ENCODE measurements at places on chromosomes 13 and 19.

DNA sequence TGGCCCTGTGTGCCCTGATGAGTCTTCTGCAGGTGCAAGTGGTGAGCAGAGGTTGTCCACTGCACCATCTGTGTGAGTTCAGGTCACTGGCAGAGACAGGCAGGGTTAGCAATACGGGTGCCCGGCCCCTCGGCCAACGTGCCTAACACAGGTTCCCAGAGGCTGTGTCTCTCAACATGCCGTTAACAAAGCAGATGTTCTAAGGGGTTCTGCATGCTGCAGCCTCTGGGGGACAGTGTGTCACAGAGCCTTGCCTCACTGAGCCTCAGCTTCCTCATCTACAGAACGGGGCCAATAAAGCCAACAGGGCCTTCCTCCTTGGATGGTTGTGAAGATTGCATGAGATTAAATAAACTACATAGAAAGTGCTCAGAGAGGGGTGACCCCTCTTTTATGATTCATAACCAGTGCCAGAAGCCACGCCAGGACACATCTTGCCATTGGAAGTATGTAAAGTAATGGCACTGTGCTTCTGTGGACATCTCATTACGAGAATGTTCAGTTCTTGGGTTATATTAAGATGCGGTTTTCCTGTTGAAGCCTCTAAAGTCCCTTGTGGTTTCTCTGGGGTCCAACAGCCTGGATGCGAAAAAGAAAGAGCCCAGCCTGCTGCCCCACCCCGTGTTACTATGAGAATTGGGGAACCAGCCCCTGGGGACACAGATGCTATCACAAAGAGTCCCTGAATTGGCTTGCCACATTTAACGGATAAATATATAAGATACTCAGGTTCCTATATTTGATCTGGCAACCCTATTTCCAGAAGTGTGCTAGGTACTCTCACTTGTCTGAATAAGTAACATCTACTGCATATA, 11.2 kb upstream of the ARHGEF18 start:
- no peak for DNase-seq

- peak; percentile 56 for DNase-seq
Observed at GRCh38 chr19:56477429-56478338, 539 bp upstream of the ZNF667 start.

DNA sequence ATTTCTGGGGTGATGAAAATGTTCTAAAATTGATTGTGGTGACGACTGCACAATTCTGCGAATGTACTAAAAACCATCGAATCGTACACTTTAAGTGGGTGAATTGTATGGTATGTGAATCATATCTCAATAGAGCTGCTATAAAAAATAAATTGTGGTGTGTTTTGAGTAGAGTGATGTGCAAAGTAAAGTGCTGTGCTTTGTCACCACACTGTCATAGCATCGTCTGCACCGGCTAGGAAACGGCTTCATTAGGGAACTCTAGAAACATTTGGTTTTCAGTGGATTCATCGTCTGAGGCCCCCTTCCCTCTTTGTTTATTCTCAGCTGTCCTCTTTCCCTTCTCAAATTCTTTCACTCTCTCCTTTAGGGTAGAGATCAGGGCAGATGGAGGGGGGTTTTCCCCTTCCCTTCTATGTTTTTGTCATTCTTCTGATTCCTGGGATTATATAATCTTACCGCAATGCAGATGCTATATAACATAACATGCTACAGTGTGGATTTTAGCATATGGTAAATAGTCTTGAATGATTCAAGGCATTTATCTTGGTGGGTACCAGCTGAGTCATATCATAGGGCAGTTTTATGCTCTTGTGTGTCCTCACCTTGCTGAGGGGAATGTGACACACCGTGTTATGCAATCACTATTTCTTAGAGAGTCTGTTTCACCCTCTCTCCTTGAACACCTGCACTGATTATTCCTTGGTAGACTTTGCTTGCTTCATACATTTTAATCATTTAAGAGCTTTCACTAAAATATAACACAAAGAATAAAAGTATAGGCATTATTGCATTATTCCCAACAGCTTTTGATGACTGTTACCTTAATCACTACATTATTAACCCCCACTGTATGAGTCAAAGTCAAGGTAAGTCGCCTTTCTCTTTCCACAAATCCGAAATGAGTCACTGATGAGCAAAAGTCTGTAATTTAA, 239.4 kb downstream of the DCLK1 start:
- no peak for DNase-seq

DNA sequence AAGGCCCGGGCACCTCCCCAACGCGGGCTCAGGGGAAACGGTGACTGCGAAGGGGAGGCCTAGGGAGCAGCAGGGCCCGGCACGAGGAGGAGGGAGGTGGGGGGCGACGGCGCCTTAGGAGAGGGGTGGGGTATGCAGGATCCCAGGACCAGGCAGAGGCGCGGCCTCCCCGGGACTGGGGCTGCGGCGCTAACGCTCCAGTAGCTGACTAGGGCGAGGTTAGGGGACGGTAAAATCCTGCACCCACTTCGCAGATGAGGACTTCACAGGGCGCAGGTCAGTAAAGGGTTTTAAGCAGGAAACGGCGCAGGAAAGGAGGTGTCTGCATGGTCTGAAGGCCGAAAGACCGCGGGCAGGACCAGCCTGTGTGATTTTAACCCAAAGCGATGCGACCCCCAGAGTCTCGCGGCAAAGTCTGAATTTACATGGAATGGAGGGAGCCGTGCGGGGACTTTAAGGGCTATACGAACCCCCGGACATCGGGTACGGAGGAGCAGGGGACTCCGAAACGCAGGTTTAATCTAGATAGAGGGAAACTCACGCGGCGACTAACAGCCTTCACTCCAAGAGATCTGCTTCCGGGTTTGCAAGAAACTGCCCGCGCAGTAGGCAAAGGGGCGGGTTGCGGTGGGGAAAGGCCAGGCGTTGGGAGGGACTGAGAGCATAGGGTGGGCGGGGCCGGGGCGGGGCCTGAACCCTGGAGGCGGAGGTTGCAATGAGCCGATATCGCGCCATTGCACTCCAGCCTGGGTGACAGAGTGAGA, at the start of gene ZNF665:
Gene ZNF665, minus strand, starts transcription at position 588 of the 764 bp plus-strand sequence. CDS start 10,460 bp downstream, outside the sequence.
- peak; percentile 70 for DNase-seq

- DNase-seq, result no peak
Observed at GRCh38 chr13:102018716-102019115, 383.1 kb downstream of the FGF14 start.

DNA sequence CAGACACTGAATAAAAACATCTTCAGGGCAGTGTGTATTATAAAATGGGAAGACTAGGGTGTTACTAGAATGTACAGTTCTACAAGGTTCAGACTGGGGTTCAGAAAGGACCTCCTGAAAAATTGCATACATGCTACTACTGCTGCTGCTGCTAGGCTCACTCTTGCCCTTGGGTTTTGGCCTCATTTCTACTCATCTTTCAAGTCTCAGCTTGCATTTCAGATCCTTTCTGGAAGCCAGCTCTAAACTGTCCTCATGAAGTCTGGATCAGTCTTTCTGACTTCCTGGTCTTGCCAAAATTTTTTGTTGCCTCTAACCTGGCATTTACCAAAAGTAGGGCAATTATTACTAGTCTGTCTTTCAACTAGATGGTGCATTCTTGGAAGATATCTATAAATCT, 393.3 kb downstream of the DIAPH3 start:
- no peak for DNase-seq

DNA sequence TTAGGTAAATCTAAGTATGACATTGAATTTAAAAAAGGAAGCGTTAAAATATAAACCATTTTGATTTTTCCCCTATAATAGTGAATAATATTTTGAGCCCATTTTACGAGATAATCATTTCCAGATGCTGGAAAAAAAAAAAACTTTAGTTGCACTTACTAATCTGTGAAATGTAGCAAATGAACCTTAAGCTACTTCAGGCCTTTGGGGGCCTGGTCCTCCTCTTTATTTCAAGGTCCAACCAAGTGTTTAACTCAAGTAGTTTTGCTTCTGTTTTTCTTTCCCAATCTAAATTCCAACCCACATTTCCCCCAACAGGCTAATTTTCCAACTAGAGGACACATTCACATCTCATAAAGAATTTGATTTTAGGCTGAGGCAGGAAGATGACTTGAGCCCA, 101.2 kb downstream of the TNFRSF19 start:
- no peak for DNase-seq

DNA sequence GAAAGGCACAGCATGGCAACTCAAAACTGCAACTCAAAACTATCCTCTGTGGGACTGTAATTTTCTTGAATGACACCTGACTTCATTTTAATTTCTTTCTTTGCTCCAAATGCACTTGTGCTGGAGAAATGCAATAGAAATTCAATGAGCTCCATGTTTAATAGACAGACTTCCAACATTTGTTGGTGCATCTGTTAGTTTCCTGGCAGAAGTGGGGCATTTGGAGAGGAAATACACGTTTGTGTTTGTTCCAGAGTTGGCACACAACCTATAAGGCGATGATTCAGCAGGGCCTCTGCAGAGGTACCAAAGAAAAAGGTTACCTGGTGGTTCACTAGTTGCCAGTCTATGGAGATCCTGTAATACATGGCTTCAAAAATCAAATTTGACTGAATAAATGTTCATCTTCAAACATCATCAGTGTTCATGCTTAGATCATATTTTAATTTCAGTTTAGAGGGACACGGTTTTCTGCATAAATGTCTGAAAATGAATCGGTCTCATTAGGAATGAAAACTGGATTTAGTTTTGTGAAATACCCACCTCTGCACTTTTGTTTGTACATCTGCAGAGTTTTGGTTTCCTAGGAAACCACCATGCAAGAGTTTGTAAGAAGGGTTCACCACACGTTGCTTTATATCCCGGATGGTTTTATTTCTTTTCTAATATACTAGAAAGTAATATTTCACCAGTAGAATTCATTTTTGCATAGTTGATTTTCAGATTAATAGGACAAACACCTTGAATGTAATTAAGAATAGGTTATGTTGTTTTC, 21.8 kb upstream of the OBI1 start:
- DNase-seq, result no peak
